ENCODE measurements at places on chromosomes 2 and 18.

DNA sequence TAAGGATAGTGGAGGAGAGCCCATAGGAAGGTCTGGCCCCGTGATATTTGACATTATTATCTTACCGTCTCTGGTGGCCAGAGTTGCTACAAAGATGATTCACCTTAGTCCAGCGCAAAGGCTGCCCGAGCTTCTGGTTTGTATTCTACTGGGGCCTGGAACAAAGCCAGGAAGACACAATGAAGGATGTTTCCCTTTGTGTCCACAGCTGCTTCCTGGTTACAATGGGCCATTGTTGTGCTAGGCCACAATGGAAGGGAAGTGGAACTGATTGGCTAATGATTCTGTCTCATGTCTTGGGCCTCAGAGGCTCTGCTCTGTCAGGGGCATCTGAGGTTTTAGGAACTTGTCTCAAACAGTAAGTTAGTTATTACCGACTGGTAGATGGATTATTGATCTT lies 132.2 kb downstream of the TDRD15 start:
- no peaks in the 10 kb centered on the region for H3K36me3 ChIP-seq
- H3K4me1 ChIP-seq: no peaks in the 10 kb centered on the region
- no peak overlapping the region for H3K27ac ChIP-seq
- DNase-seq: no peak
- no peaks in the 10 kb centered on the region for H3K27me3 ChIP-seq
- no peak overlapping the region for H3K4me3 ChIP-seq

DNA sequence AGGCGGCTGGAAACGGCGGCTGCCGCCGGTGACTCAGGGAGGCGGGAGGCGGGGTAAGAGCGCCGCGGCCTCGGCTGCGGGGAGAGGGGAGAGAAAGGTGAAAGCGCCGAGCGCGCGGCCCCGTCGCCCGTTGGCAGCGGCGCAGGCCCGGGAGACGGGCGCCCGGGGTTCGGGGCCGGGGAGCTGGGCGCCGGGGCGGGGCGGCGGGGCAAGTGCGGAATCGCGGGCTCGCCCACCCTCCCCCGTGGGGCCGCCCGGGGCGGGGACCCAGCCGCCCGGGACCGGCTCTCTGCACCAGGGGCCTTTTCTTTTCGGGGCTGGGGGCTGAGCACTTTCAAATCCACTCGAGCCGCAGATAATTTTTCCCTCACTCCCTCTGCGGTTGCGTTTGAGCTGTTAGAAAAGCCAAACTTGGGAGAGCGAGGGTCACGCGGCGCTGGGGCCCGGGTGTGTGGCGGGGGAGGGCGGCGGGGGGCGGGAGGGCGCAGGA lies 266 bp downstream of the KDM3A start:
- peaks cover 34% of the 10 kb centered on the region for H3K4me1 ChIP-seq
- peak overlapping the region; percentile 78 for H3K27ac ChIP-seq
- DNase-seq: no peak
- peaks cover 10% of the 10 kb centered on the region for H3K36me3 ChIP-seq
- peak overlapping the region; percentile 75 for H3K4me3 ChIP-seq

DNA sequence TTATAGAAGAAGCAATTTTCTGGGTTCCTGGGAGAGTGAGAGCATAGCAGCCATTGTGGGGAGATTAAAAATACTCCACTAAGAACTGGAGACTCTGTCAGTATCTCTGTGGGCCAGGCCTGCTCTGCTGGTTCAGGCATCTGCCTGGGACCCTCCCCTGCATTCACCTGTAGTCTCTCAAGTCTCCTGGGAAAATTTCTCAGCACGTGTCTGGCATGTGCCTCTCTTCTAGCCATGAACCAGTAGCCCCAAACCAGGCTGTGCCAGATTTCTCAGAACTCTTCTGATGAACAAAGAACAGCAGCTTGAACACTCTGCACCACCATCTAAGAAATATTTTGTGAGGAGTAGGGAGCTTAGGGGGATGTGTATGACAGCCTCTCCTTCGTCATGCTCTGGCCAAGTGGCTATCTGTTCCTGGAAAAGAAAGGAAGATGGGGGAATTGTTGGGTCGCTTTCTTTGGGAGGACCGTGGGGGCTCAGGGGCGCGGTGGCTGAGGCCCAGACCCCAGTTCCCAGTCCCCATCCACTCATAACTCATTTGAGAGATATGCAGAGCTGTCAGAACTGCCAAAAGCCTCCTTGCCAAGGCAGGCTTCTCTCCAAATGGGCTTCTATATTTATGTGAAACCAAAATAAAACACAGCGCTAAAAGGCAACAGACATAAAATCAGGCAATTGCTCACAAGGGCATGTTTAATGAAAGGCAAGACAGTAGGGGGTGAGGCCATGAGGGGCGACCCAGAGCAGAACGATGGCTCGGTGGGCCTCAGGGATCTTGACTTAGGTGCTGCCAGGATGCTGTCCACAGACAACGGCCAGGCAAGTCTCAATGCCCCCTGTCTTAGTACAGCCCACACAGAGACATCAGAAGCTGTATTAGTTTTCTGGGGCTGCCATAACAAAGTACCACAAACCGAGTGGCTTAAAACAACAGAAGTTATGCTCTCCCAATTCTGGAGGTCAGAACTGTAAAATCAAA lies 114.7 kb upstream of the TNP1 start:
- no peak for DNase-seq
- H3K4me1 ChIP-seq: no peaks in the 10 kb centered on the region
- H3K36me3 ChIP-seq: no peaks in the 10 kb centered on the region
- no peak overlapping the region for H3K4me3 ChIP-seq
- H3K27me3 ChIP-seq: no peaks in the 10 kb centered on the region

- no peaks in the 10 kb centered on the region for H3K27me3 ChIP-seq
- no peaks in the 10 kb centered on the region for H3K36me3 ChIP-seq
- no peak overlapping the region for H3K4me3 ChIP-seq
- H3K27ac ChIP-seq: no peak overlapping the region
These were observed 150.1 kb downstream of the TNS1 start for GRCh38 chr2:217852555-217853211.

GRCh38 chr2:7555260-7555659 lies 638.0 kb downstream of the RNF144A start:
- H3K4me3 ChIP-seq: no peak overlapping the region
- no peaks in the 10 kb centered on the region for H3K36me3 ChIP-seq
- no peak overlapping the region for H3K27ac ChIP-seq
- peaks cover 6% of the 10 kb centered on the region for H3K4me1 ChIP-seq

DNA sequence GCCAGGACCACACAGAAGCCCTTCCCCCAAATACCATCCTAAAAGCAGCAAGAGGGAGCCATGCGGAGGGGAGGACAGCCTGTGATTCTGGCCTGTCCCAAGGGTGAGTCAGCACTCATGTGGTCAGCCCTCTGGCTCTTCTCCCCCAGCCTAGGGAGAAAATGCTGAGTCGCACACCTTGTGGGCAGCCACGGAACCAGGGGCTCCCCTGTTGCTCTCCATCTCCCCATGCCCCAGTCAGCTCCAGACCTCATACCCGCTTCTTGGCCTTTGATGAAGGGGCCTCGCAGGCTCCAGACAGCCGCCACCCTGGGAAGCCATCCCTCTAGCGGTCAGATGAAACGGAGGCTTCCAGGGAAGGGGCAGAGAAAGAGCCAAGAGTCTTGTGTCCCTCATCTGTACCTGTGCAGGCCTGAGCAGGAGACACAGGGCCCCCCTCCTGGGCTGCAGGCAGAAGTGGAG lies 181.3 kb upstream of the SIX2 start:
- no peaks in the 10 kb centered on the region for H3K4me1 ChIP-seq
- H3K36me3 ChIP-seq: no peaks in the 10 kb centered on the region
- no peak overlapping the region for H3K4me3 ChIP-seq

- no peak overlapping the region for H3K4me3 ChIP-seq
- H3K27ac ChIP-seq: no peak overlapping the region
- no peaks in the 10 kb centered on the region for H3K36me3 ChIP-seq
- no peaks in the 10 kb centered on the region for H3K27me3 ChIP-seq
These were observed 39.4 kb upstream of the ZNF804A start for GRCh38 chr2:184558713-184559464.

- H3K27me3 ChIP-seq: no peaks in the 10 kb centered on the region
- H3K27ac ChIP-seq: no peak overlapping the region
- no peak for DNase-seq
- H3K36me3 ChIP-seq: no peaks in the 10 kb centered on the region
These were observed 353.6 kb upstream of the FANCL start for GRCh38 chr2:58594762-58595161.

GRCh38 chr2:30336084-30336483 lies 104.8 kb downstream of the LBH start:
- peaks cover 60% of the 10 kb centered on the region for H3K4me1 ChIP-seq
- H3K4me3 ChIP-seq: peak overlapping the region; percentile 46
- H3K36me3 ChIP-seq: no peaks in the 10 kb centered on the region

GRCh38 chr2:48148841-48149430 lies 242.6 kb upstream of the FBXO11 start:
- H3K27ac ChIP-seq: no peak overlapping the region
- DNase-seq: no peak
- H3K4me3 ChIP-seq: no peak overlapping the region
- H3K4me1 ChIP-seq: no peaks in the 10 kb centered on the region
- no peaks in the 10 kb centered on the region for H3K27me3 ChIP-seq
- no peaks in the 10 kb centered on the region for H3K36me3 ChIP-seq

DNA sequence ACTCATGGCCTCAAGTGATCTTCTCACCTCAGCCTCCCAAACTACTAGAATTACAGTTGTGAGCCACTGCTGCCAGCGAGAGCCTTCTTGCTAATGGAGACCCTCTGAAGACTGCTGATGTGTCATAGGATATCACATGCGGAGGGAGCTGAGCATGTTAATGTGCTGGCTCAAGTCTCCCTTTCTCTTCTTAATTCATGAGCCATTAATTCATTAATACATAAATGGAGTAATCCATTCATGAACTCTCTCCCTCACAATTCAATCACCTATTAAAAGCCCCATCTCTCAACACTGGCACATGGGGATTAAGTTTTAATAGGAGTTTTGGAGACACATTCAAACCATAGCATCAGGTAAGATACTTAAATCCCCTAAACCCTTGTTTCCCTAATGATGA lies 54.8 kb downstream of the SYT4 start:
- H3K27me3 ChIP-seq: no peaks in the 10 kb centered on the region
- no peak for DNase-seq
- H3K4me1 ChIP-seq: no peaks in the 10 kb centered on the region

- no peaks in the 10 kb centered on the region for H3K4me1 ChIP-seq
- no peak for DNase-seq
- H3K36me3 ChIP-seq: no peaks in the 10 kb centered on the region
- H3K27ac ChIP-seq: no peak overlapping the region
These were observed 175.5 kb upstream of the MGAT5 start for GRCh38 chr2:134078354-134078753.

GRCh38 chr2:217393585-217394032 lies 533.7 kb upstream of the TNP1 start:
- no peaks in the 10 kb centered on the region for H3K27me3 ChIP-seq
- no peak overlapping the region for H3K27ac ChIP-seq

GRCh38 chr2:81043681-81044080 lies 739.1 kb upstream of the LRRTM1 start:
- H3K27ac ChIP-seq: no peak overlapping the region
- H3K4me3 ChIP-seq: no peak overlapping the region
- no peak for DNase-seq

DNA sequence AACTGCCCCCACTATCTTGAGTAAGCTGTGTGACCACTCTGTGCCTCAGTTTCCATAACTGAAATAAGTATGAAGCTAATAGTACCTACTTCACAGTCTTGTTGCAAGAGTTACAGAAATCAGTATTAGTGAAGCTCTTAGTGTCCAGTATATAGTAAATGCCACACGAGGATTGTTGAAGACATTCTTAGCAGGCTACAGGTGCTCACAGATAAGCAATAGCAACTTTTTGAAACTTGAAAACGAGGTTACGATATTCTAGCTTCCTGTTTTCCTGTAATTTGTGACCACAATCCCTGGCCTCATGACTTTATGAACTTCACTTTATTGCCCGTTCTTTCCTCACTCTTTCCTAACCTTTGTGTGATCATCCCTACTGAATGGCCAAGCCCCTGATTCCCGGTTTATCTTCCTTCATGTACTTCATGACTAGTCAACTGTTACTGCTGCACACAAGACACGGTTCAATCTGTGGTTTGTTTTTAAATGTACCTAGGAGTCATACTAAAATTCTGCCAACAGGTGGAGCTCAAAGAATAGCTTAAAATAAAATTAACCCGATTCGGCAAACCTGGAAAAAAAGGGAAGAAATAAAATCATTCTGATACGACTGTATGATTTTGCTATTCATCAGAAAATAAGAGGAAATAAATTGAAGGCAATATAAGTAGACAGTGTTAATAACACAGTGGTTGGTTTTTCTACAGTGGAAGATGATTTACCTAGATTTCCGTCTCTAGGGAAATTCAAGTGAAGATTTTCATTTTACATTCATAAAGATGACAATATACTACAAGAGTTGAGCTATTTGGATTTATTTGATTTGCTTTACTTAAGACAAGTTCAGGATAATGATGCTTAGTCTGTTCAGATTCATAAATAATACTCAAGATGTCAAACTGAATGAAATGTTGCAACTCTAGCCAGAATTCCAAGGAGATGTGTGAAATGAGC lies 38.1 kb upstream of the STAT1 start:
- H3K36me3 ChIP-seq: no peaks in the 10 kb centered on the region
- H3K4me3 ChIP-seq: no peak overlapping the region
- peak overlapping the region; percentile 29 for H3K27ac ChIP-seq
- no peaks in the 10 kb centered on the region for H3K27me3 ChIP-seq

DNA sequence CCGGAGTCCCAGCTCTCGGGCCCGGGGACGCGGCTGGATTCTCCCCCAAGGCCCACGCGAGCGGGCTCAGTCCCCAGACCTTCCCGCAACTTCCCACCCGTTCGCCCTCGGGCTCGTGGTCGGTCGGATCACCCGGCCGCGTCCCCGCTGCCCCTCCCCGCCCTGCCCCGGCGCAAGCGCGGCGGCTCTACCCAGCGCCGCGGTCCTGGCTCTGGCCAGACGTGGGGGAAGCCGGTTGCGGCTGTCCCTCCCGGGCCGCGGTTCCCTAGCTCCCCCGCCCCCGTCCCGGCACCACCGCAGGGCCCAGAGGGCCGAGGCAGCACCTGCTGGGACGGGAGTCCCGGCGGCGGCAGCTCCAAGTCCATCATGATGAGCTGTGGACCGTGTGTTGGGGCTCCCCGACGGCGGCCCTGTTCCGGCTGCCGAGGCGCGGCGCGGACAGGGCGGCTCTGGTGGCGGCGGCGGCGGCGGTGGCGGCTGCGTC lies 276 bp downstream of the NFE2L2 start:
- H3K4me3 ChIP-seq: peak overlapping the region; percentile 80
- peaks cover 27% of the 10 kb centered on the region for H3K4me1 ChIP-seq
- H3K27me3 ChIP-seq: no peaks in the 10 kb centered on the region
- H3K27ac ChIP-seq: peak overlapping the region; percentile 98
- no peak for DNase-seq

DNA sequence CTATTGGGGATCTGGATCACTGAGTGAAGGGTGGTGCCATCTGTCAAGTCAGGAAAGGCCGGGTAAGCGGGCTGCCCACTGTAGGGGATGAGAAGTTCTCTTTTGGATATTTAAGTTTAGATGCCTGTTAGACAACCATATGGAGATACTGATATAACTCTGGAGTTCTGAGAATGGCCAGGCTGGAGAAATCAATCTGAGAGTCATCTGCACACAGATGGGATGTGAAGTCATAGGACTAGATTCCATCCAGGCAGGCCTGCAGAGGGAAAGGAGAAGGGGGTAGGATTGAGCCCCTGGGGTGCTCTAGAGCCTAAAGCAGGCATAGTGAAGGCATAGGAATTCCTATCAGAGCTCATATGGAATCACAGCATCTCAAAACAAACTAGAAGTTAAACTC lies 30.1 kb downstream of the SPRED2 start:
- no peaks in the 10 kb centered on the region for H3K4me1 ChIP-seq
- no peak for DNase-seq
- no peaks in the 10 kb centered on the region for H3K36me3 ChIP-seq
- no peak overlapping the region for H3K27ac ChIP-seq
- no peaks in the 10 kb centered on the region for H3K27me3 ChIP-seq

GRCh38 chr18:33751613-33752221 lies 173.7 kb downstream of the ASXL3 start:
- H3K27ac ChIP-seq: no peak overlapping the region
- no peak overlapping the region for H3K4me3 ChIP-seq
- DNase-seq: no peak
- H3K4me1 ChIP-seq: no peaks in the 10 kb centered on the region
